ENCODE measurements at places on chromosomes 7 and 10. TPM values are rescaled to one million over a fixed set of nuclear protein-coding genes. Genes with fewer than 3 reads are reported as not detected.

GRCh38 chr10:119502209-119502608 is 40.3 kb downstream of the RGS10 start:
- peak; percentile 83 for DNase-seq

GRCh38 chr7:77765906-77766800 is 32.1 kb downstream of the TMEM60 start:
- no peak for DNase-seq

Gene CLRN3
- not detected for total RNA-seq

- no peak for DNase-seq
Observed at GRCh38 chr7:5636446-5636835, 145.0 kb downstream of the RNF216 start.

DNA sequence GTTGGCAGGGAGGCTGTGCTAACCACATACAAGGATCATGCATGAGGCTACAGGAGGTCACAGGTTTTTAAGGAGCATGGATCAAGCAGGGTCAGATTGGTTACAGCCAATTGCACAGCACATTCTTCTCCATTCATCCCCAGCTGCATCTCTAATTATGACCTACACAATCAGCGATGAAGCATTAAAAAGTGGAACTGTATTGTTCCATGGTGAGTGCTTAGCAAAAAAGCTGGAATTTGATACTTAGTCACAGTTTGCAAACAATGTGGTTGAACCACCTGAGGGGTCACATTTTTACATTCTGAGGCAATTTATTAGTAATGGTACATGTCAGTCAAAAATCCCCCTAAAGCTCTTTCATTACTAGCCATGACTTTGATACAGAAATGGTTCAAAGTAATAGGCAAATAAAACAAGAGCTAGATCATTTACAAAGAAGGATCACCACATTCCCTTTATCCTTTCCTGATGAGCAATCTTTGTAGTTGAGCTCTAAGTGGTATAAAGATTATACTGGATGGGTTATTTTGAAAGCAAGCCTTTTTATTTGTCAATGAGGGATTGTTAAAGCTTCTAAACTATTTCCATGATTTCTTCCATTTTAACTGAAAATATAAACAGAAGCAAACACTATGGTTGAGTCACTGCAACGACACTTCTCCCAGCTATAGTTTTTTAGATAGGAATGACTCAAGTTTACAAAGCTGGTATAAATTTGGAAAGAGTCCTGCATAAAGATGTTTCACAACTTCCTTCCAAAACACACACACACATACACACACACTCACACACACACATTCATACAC is 217.8 kb upstream of the SEMA3A start:
- no peak for DNase-seq

Gene PON3
- not detected for total RNA-seq

Gene IFIT2
- total RNA-seq = 18.5 TPM
